ENCODE measurements at places on chromosomes 2 and 18. TPM values are rescaled to one million over a fixed set of nuclear protein-coding genes. Genes with fewer than 3 reads are reported as not detected.

- peaks cover 28% of the 10 kb centered on the region for H3K36me3 ChIP-seq
- H3K4me3 ChIP-seq: no peak overlapping the region
- no peak overlapping the region for H3K27ac ChIP-seq
- no peak for DNase-seq
Measured at GRCh38 chr2:135870571-135870970, 5.7 kb downstream of the MCM6 start.

DNA sequence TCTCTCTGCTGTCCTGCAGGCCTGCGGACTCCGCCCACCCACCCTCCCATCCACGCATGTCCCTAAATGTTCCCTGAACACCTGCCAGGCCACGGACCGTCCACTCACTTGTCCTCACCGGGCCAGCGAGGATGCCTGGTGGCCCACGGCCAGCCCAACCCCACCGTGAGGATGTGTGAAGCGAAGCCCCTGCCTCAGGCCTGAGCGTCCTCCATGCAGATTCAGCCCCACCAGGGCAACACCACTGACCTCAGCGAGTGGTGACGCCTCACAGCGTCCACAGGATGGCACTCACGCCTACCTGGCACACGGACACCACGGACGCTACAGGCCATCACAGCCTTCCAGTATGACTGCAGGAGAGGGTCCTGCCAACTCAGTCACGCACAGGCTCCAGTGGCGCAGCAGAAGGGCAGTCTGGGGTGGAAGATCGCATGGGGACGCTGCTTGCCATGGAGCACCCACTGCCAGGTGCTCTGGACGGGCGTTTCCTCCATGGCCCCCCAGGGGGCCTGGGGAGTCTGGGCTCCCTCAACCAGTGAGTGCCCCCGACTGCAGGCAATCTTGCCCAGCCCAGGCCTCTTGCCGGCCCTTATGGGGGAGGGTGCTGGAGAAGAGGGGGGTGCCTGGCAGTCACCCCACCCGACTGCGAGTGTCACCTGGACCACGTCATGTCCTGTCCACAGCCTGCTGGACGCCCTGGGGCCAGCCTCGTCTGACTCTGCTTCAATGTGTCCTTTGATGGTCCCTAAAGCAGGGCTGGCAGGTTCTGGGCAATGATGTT is 25.4 kb downstream of the HDAC4 start:
- H3K27ac ChIP-seq: no peak overlapping the region
- H3K4me1 ChIP-seq: no peaks in the 10 kb centered on the region
- H3K27me3 ChIP-seq: no peaks in the 10 kb centered on the region
- H3K4me3 ChIP-seq: no peak overlapping the region
- no peak for DNase-seq

GRCh38 chr2:36696533-36696932 is at the start of gene VIT:
TSS of gene VIT (plus strand) at chr2:36696707. CDS start at chr2:36716371, 19,664 bp downstream.
- H3K36me3 ChIP-seq: no peaks in the 10 kb centered on the region
- DNase-seq: no peak
- peaks cover 32% of the 10 kb centered on the region for H3K4me1 ChIP-seq
- peak within 1 kb of the TSS; percentile 72 for H3K4me3 ChIP-seq
- peak within 1 kb of the TSS; percentile 69 for H3K27ac ChIP-seq
- H3K27me3 ChIP-seq: no peaks in the 10 kb centered on the region

Gene CRYGD
- total RNA-seq: not detected

Gene ANKRD62
- not detected for total RNA-seq

- H3K4me3 ChIP-seq: no peak overlapping the region
- no peak overlapping the region for H3K27ac ChIP-seq
- no peaks in the 10 kb centered on the region for H3K4me1 ChIP-seq
- no peaks in the 10 kb centered on the region for H3K36me3 ChIP-seq
Measured at GRCh38 chr2:240711296-240711695, 19.6 kb downstream of the AQP12A start.

DNA sequence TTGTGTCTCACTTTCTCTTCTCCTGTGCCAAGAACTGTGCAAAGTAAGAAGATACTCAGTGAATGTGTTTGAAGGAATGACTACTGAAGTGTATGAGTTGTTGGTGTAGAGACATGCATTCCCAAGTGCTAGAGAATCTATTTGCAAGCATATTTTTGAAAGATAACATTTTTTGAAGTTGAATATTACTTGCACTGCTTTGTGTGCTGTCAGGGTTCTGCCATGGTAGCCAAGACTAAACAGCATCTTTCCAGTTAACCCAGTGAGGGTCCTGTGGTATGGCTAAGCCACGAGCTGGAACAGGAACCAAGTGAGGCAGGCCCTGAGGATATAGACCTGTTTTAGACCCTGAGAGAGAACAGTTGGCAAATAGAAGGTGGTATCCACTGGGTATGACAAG is 35.2 kb upstream of the EFEMP1 start:
- DNase-seq: no peak
- no peaks in the 10 kb centered on the region for H3K36me3 ChIP-seq
- H3K27ac ChIP-seq: peak overlapping the region; percentile 69

DNA sequence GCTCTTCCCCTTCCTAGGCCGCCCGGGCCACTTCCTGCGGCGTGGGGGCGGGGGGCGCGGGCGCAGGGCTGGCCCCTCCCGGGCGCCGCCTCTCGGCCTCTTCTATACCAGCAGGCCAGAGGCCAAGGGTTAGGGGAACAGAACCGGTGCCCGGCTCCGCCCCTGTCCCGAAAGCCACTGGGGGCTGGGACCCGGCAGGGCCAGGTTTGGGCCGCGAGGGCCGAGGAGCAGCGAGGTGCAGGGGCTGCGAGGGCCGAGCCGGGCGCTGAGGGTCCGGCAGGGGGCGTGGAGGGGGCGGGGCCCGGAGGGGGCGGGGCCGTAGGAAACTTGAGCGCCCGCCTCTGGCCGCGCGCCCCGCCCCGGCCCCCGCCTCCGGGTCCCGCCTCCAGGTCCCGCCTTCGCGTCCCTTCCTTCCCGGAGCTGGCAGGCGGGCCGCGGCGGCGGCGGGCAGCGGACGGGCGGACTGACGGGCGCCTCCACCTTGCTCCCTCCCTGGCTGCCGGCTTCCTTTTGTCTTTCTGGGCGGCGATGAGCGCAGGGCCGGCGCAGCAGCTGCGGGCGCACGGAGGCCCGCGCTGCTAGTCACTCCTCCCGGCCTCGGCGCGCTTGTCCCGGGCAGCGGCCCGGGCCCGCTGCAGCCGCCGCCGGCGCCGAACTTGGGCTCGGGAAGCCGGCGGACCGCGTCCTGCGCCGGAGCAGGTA is at the start of gene HPCAL1:
HPCAL1 (plus strand) TSS at position 426 of the 702 bp plus-strand sequence. CDS start 116,854 bp downstream, outside the sequence.
- no peaks in the 10 kb centered on the region for H3K36me3 ChIP-seq
- peaks cover 33% of the 10 kb centered on the region for H3K4me1 ChIP-seq
- no peaks in the 10 kb centered on the region for H3K27me3 ChIP-seq
- DNase-seq: peak; percentile 99

Gene TTR
- total RNA-seq: not detected

GRCh38 chr2:99851089-99851488 is 291.3 kb downstream of the AFF3 start:
- DNase-seq: no peak
- H3K4me3 ChIP-seq: no peak overlapping the region
- H3K4me1 ChIP-seq: no peaks in the 10 kb centered on the region

Gene LRRTM1
- 0.29 TPM for total RNA-seq

- no peak overlapping the region for H3K4me3 ChIP-seq
- H3K27me3 ChIP-seq: no peaks in the 10 kb centered on the region
- peaks cover 6% of the 10 kb centered on the region for H3K4me1 ChIP-seq
- no peak overlapping the region for H3K27ac ChIP-seq
- H3K36me3 ChIP-seq: no peaks in the 10 kb centered on the region
Measured at GRCh38 chr18:3207565-3207964, 12.2 kb downstream of the MYOM1 start.

DNA sequence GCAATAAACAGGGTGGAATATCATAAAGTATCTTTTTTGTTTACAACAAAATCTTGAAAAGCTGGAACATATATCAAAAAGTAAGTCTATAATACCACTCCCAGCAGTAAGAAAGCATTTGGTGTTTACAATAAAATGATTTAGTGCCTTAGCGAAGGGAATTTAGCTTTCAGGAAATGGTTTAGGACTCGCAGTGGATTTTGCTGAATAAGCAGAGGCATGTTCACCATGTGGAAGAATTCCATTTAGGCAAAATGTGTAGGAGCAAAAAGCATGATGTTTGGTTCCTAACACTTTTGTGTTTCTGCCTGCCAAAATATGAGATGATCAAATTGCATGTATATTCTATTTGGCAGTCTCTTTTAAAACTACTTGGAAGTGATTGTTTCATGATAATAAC is 163.6 kb downstream of the AGPS start:
- H3K27me3 ChIP-seq: no peaks in the 10 kb centered on the region
- no peak for DNase-seq
- H3K36me3 ChIP-seq: no peaks in the 10 kb centered on the region
- H3K4me3 ChIP-seq: no peak overlapping the region
- H3K4me1 ChIP-seq: peaks cover 7% of the 10 kb centered on the region

Gene NAGK
- 57.2 TPM for total RNA-seq

Measured in osteoblast (primary cell).